Effector memory CD4-positive, alpha-beta T cell (primary cell): ENCODE measurements at places on chromosomes 12 and 14.
A peak's percentile ranks its signal among the peaks of the same experiment; 100 is the strongest.

DNA sequence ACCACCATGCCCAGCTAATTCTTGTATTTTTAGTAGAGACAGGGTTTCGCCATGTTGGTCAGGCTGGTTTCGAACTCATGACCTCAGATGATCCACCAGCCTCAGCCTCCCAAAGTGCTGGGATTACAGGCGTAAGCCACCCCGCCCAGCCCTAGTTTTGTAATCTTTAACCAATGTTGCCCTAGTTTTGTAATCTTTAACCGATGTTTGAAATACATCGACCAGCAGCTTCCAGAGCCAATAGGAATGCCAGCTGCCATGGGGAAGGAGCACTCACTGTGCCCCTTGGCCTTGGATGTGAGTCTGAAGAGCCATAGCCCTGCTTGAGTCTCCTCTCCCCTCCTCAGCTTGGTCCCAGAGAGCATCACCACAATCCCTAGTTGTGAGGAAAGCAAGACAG lies 209.3 kb upstream of the RGS6 start:
- DNase-seq = no peak

GRCh38 chr14:104735830-104736642 lies 12.0 kb downstream of the ADSS1 start:
- DNase-seq = no peak

DNA sequence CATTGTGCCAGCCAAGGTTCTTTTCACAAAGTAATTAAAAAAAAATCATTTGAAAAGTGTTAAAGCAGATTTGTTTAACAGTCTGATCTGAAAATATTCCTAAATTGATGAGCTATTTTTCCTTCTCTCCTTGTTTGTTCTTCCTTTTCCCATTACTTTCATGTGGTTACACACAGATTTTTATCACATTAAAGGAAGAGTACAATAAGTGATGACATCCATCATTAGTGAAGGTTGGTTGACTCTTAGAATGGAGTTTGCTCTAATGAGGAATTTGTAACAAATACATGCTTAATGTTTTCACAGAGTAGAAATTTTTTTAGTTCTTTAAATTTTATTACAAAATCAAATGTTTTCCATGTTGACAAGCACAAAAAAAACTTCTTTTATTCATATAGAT lies 18.9 kb upstream of the TOMM20L start:
- no peak for DNase-seq

- DNase-seq = no peak
Observed at GRCh38 chr14:100709289-100710284, 17.1 kb upstream of the DLK1 start.

GRCh38 chr14:60303745-60304144 lies 54.7 kb downstream of the PPM1A start:
- no peak for DNase-seq

DNA sequence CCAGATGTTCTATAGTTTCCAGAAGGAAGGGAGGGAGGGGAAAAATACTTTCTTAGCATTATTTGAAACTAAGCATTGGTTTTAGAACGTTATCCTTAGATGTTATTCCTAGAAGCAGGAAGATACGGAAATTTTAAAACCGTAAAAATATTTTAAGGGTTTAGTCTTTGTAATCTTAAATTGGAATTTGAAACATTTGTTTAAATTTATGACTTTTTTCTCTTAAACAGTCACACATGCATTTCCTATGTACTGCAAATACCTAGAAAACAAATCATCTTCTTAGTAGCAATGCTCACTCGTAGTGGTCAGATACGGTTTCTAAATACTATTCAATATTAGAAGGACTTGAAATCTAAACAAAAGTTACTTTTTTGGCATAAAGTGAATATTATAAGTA lies 282.0 kb downstream of the ERC1 start:
- DNase-seq = no peak

DNA sequence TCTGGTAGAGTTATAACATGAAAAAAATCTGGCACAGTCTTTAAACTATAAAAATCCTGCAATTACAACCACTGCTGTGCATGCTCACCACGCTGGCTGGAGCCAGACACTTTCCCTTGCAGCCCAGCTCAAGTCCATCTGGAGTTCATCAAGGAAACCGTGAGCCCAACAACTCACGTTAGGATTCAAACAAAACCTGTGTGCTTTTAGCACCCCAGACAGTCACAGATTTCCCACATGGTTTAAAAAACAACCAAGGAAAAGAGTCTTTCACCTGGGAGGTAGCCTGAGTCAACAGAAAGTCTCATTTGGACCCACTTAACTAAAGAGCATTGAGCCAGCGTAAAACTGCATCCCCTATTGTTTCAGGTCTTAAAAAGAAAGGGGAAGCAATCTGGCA lies 4.7 kb downstream of the LRIG3 start:
- DNase-seq = no peak

- DNase-seq = no peak
Observed at GRCh38 chr12:30047516-30048254, 263.9 kb upstream of the TMTC1 start.

DNA sequence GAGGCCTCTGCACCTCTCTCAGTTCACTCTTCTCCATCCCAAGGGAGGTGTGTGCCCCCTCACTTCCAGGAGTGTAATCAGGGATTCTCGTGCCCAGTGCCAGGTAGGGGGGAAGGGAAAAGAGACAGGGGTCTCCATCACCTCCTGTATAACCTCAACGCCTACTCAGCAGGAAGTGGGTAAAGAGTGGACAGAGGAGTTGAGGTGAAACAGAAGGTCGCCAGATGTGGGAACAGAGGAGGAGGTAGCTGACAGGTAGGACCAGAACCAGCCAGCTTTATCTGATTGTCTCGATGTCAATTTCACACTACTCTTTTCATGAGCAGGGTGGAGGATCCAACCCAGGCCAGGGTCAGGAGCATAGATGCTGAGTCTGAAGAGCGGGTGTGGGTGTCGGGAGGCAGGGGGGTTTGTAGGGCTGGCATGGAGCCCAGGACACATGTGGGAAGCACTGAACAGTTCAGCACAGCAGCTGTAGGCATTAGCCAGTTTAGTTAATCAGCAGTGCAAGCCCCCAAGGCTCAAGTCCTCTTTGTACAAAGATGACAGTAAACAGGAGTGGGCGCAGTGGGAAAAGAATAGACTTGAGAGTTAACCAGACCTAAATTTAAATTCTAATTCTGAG lies 213.5 kb downstream of the PELI2 start:
- no peak for DNase-seq

GRCh38 chr12:56759263-56759908 lies 3.7 kb upstream of the HSD17B6 start:
- no peak for DNase-seq

GRCh38 chr14:70770490-70770889 lies 38.8 kb downstream of the MAP3K9 start:
- DNase-seq = no peak

- peak; percentile 90 for DNase-seq
Observed at GRCh38 chr14:68685419-68686204, 107.3 kb downstream of the ZFP36L1 start.

DNA sequence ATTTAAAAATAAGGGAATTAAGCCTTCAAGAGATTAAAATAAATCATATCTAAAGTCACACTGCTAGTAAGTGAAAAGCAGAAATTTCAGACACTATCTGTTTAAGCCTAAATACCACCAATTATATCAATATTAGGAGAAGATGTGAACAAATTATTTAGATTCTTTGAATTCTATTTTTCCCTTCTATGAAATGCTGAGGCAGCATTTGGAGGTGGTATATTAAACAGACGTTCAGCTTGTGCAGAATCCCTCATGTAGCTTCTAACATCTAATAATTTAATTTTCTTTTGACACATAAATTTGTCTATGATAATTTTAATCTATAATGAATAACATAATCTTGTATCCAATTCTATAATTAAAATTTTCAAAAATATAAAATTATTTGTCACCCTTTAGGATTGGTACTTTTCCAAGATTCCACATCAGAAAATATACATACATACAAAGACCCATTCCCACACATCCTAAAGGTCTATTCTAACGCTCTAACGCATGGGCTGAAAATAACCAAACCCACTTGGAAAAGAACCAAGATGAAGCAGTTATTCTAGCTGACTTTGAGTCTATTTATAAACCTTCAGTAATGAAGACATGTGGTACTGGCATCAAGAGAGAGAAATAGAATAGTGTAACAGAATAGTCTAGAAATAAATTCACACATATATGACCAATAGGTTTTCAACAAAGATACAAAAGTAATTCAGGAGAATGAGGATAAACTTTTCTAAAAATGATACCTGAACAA lies 751.8 kb downstream of the GALC start:
- DNase-seq = no peak

- no peak for DNase-seq
Observed at GRCh38 chr14:84490081-84490480, 1039.9 kb upstream of the FLRT2 start.

GRCh38 chr14:67396381-67396970 lies 15.5 kb downstream of the PLEK2 start:
- DNase-seq = no peak

DNA sequence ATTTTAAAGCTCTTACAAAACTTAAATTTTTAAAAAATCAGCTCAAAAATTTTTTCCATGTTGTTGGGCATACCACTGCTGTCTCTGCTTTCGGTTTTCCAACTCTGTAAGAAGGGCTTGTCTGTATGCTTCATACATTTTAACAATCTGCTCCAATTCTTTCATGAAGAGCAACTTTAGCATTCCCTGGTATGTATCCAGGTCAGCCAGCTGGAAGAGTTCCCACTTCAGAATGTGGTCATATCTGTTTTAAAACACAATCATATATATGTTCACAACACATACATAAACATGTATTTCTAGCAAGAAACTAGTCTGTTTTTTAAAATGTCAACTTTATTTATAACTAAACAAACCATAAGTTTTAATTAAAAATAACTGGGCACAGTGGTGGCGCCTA lies 33.0 kb downstream of the SAV1 start:
- DNase-seq = no peak

DNA sequence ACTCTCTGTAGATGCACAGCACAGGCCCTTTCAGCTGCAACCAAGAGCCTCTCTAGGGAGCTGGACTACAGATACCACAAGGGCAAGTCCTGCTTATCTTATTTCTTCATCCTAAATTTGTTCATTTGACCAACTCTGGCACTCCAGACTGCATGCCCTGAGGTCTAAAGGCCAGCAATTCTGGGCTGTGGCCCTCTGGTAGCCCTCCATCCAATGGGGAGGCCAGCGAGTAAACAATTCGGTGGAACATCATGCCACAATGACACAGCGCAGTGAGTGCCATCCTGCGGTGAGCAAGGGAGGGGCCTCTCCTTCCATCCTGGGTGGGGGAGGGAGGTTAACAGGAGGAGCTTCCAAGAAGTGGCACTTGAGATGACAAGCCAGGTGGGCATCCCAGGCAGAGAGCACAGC lies 652 bp upstream of the SELPLG start:
- DNase-seq = peak; percentile 27

- no peak for DNase-seq
Observed at GRCh38 chr12:56190695-56191155, 1.4 kb upstream of the SMARCC2 start.

- no peak for DNase-seq
Observed at GRCh38 chr12:63905544-63905943, 61.0 kb downstream of the SRGAP1 start.

GRCh38 chr12:108449478-108449877 lies 65.6 kb upstream of the FICD start:
- no peak for DNase-seq

- DNase-seq = no peak
Observed at GRCh38 chr14:75821831-75822521, 159.8 kb downstream of the TGFB3 start.

GRCh38 chr14:23578560-23579310 lies at the start of gene JPH4:
Gene JPH4, minus strand, starts transcription at chr14:23578790. Its CDS starts 1,337 bp downstream, at chr14:23577453.
- DNase-seq = no peak

DNA sequence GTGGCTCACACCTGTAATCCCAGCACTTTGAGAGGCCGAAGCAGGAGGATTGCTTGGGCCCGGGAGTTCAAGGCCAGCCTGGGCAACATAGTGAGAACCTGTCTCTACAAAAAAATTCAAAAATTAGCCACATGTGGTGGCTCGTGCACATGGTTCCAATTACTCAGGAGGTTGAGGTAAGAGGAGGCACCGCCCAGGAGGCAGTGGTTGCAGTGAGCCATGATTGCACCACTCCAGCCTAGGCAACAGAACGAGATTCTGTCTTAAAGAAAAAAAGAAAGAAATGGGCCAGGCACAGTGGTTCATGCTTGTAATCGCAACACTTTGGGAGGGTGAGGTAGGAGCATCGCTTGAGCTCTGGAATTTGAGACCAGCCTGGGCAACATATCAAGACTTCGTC lies 33.5 kb downstream of the MAP1LC3B2 start:
- no peak for DNase-seq
